ENCODE measurements at places on chromosomes 11 and 22. TPM values are rescaled to one million over a fixed set of nuclear protein-coding genes. Genes with fewer than 3 reads are reported as not detected.

DNA sequence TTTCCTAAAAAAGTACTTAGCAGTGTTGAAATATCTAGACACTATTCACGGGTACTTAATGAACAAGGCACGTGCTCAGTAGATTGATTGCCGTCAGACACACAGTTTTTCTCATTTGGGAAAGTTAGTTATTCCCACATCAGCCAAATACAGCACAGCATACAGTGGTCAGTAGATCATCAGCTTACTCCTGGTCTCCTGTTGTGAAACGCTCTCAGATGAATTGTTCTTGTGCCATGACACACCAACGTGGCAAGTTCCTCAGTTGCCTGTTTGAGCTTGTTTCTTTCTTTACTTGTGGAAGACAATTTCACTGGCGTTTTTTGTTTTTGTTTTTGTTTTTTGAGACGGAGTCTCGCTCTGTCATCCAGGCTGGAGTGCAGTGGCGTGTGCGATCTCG, 8.6 kb downstream of the TAB1 start:
- peaks cover 35% of the 10 kb centered on the region for H3K4me1 ChIP-seq
- no peaks in the 10 kb centered on the region for H3K27me3 ChIP-seq
- no peak overlapping the region for H3K4me3 ChIP-seq
- no peak overlapping the region for H3K27ac ChIP-seq
- no peak for DNase-seq

- no peak for DNase-seq
- H3K4me1 ChIP-seq: peaks cover 5% of the 10 kb centered on the region
- no peaks in the 10 kb centered on the region for H3K36me3 ChIP-seq
- no peaks in the 10 kb centered on the region for H3K27me3 ChIP-seq
Observed at GRCh38 chr11:103985041-103985440, 51.4 kb upstream of the DDI1 start.

The CHRM1 gene
- total RNA-seq: not detected

DNA sequence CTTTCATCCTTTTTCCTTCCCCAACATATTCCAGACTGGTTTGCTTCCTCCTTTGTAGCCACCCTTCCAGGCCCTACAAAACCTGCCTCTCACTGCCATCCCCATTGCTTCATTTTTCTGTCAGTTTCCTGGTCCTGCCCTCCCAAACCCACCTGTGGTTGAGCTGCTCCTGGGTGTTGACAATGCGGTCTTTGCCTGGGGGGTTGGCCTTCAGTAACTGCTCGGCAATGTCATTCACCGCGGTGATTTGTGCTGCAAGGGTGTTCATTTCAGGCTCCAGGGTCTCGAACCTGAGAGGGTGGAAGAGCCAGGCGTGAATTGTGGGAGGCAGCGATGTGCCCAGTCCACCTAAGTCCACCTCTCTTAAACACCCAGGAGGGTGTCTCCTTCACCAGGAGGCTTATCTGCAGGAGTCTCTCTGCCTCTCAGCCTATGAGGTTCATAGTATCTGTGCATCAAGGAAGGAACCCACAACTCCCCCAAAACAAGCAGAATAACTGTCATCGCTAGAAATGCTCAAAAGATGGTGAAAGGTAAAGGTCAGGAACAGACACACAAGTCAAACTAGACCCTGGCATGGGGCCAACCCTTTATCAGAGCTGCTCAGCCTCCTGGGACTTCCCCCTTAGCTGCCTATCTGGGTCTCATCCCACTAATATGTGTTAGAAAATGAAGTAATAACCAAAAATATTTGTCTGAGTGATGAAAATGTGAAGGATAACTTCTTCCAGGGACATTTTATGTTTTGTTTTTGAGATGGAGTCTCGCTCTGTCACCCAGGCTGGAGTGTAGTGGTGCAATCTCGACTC, 23.9 kb upstream of the RBM4B start:
- H3K4me1 ChIP-seq: no peaks in the 10 kb centered on the region
- H3K4me3 ChIP-seq: no peak overlapping the region
- DNase-seq: no peak
- no peak overlapping the region for H3K27ac ChIP-seq

The OR4D5 gene
- not detected for total RNA-seq

- no peak for DNase-seq
- no peaks in the 10 kb centered on the region for H3K36me3 ChIP-seq
- H3K27ac ChIP-seq: no peak overlapping the region
- no peak overlapping the region for H3K4me3 ChIP-seq
- H3K27me3 ChIP-seq: no peaks in the 10 kb centered on the region
Observed at GRCh38 chr11:27464909-27465308, 7.7 kb downstream of the LGR4 start.

DNA sequence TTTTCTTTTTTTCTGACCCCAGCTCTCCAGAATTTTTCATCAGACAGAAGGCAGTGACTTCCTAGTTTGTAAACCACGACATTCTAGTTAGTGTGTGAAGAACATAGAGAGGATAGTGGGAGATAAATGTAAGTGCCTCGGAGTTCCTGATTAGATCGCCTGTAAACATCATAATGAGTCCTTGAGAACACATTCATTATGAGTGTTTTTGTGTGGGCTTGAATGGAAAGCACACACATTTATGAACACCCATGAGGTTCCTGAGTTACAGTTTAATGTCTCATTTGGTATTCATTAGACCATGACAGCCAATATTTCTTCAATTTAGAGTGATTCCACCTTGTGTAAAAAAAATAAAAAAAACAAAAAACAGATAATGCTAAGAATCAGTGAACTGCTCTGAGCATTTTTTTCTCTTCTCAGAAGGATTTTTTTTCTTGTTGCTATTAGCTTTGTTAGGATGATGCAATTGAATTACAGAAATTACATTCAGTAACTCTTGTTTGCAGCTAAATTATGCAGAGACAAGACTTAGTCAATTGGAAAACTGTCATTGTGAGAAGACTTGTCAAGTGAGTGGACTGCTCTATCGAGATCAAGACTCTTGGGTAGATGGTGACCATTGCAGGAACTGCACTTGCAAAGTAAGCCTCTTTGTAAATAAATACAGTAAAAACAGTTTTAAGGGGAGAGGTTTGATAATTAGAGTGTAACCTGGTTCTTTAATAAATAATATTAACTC, 257.6 kb downstream of the NELL1 start:
- no peak overlapping the region for H3K4me3 ChIP-seq
- no peaks in the 10 kb centered on the region for H3K36me3 ChIP-seq
- H3K27ac ChIP-seq: no peak overlapping the region
- H3K27me3 ChIP-seq: no peaks in the 10 kb centered on the region
- no peak for DNase-seq
- no peaks in the 10 kb centered on the region for H3K4me1 ChIP-seq

GRCh38 chr11:112226831-112227401, 688 bp downstream of the PTS start:
- H3K4me3 ChIP-seq: peak overlapping the region; percentile 69
- no peaks in the 10 kb centered on the region for H3K36me3 ChIP-seq
- H3K27me3 ChIP-seq: no peaks in the 10 kb centered on the region
- DNase-seq: no peak

GRCh38 chr11:75056814-75057213, 39.9 kb downstream of the OR2AT4 start:
- H3K27ac ChIP-seq: no peak overlapping the region
- no peak for DNase-seq
- H3K4me3 ChIP-seq: no peak overlapping the region
- H3K36me3 ChIP-seq: no peaks in the 10 kb centered on the region

The BANF1 gene
- 54.5 TPM for total RNA-seq

GRCh38 chr22:37126383-37126782, 16.9 kb upstream of the TMPRSS6 start:
- H3K36me3 ChIP-seq: no peaks in the 10 kb centered on the region
- H3K27me3 ChIP-seq: no peaks in the 10 kb centered on the region
- H3K4me1 ChIP-seq: peaks cover 5% of the 10 kb centered on the region
- H3K27ac ChIP-seq: no peak overlapping the region
- no peak overlapping the region for H3K4me3 ChIP-seq
- DNase-seq: no peak

- peaks cover 60% of the 10 kb centered on the region for H3K4me1 ChIP-seq
- H3K27me3 ChIP-seq: no peaks in the 10 kb centered on the region
- H3K4me3 ChIP-seq: no peak overlapping the region
Observed at GRCh38 chr22:40050258-40050657, 55.5 kb downstream of the FAM83F start.

DNA sequence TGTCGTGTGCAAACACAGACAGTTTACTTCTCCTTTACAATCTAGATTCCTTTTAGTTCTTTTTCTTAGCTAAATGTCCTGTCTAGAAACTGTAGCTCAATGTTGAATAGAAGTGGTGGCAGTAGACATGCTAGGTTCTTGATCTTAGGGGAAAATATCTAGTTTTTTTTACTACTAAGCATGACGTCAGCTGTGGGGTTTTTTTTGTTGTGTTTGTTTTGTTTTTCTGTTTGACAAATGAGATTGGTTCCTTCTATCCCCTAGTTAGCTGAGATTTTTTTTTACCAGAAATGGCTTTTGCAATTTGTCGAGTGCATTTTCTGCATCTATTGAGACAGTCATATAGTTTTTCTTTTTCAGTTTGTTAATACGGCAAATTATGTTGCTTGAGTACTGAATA, 2.3 kb upstream of the OR10G7 start:
- no peak for DNase-seq
- no peaks in the 10 kb centered on the region for H3K4me1 ChIP-seq
- no peak overlapping the region for H3K4me3 ChIP-seq
- no peaks in the 10 kb centered on the region for H3K27me3 ChIP-seq

The ART5 gene
- 3.2 TPM for total RNA-seq

GRCh38 chr11:60498399-60498798, 5.8 kb downstream of the MS4A12 start:
- DNase-seq: no peak
- H3K36me3 ChIP-seq: no peaks in the 10 kb centered on the region
- no peaks in the 10 kb centered on the region for H3K4me1 ChIP-seq
- no peak overlapping the region for H3K27ac ChIP-seq

GRCh38 chr11:26144291-26144690, 187.6 kb upstream of the ANO3 start:
- no peak overlapping the region for H3K4me3 ChIP-seq
- no peak overlapping the region for H3K27ac ChIP-seq
- H3K36me3 ChIP-seq: no peaks in the 10 kb centered on the region
- H3K27me3 ChIP-seq: no peaks in the 10 kb centered on the region

The ALDH3B2 gene
- 19.9 TPM for total RNA-seq

GRCh38 chr11:57792060-57792541, 30.5 kb downstream of the CTNND1 start:
- no peak for DNase-seq
- H3K27me3 ChIP-seq: no peaks in the 10 kb centered on the region
- peaks cover 79% of the 10 kb centered on the region for H3K4me1 ChIP-seq
- H3K27ac ChIP-seq: peak overlapping the region; percentile 59

DNA sequence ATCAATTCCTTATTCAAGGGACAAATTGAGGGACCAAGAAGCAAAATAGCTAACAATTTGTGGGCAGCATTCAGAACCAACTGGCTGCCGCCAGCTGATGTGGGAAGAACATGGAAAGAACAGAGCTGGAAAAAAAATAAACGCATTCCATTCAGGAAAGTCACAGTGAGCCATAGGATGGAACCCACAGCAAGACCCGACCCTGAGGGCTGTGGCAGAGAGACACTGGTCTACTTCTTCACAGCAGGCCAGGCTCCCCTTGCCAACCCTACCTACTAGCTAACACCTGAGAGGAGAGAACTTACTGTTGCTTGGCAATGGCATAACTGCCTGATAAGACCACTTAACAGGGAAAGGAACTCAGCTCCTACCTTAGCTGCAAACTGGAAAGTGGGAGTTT, 123.5 kb upstream of the APOA1 start:
- no peak overlapping the region for H3K4me3 ChIP-seq
- DNase-seq: no peak
- H3K36me3 ChIP-seq: no peaks in the 10 kb centered on the region
- no peak overlapping the region for H3K27ac ChIP-seq
- H3K4me1 ChIP-seq: peaks cover 10% of the 10 kb centered on the region

The CTSF gene
- 85.7 TPM for total RNA-seq

- DNase-seq: no peak
- peak overlapping the region; percentile 57 for H3K27ac ChIP-seq
- H3K27me3 ChIP-seq: no peaks in the 10 kb centered on the region
Observed at GRCh38 chr22:32752816-32753520, 48.5 kb upstream of the TIMP3 start.
